ENCODE measurements at places on chromosomes 3 and 15.

DNA sequence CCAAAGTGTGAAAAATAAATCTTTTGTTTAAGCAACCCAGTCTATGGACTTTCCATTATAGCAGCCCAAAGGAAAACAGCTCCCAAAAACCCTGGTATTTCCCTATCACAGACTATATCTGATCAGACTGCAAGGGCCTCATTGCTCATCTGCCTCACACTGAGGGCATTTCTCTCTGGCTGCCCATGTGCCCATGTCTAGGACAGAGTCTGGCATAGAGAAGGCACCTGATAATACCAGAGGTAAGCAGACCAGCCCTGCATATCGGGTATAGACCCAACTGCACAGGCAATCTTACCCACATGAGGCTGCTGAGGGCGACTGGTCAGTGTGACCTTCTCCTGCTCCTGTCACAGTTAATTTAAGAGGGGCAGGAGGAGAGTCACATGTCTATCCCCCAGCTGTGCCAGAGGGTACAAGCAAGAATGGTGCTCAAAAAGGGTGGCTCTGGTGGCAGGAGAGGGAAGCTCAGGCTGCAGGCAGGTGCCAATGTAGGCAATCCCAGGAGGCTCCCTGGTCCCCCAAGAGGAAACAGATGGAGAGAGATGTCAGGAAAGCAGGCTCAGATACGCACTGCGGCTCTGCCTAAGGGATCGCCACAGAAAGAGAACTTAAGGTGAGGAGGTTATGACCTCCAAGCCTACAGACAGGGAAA is 3.1 kb downstream of the CSRNP1 start:
- DNase-seq, result no peak

DNA sequence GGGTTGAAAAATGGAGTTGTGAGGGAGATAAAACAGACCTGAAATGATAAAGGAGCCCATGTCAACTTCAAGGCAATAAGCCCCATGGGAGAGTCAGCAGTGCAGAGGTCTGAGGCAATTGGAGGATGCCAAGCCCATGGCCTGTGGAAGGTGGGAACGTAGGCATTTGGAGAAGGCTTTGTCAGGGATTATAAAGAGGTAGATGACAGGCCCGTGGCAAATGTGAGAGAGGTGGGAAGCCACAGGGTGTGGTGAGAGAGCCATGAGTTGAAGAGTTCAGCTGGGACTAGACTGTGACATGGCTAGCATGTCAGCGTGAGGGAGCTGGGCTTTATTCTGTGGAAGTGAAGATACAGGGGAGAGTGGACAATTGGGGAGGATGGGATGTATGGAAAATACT is 35.4 kb downstream of the MFSD1 start:
- DNase-seq, result no peak

GRCh38 chr15:22838292-22839042 is at the start of gene NIPA2:
Gene NIPA2 (plus strand): TSS chr15:22838666. CDS start chr15:22851732, 13,066 bp downstream.
- peak; percentile 99 for DNase-seq

GRCh38 chr15:27336676-27337075 is 365.7 kb downstream of the GABRG3 start:
- DNase-seq, result no peak
